Renal pelvis (tissue), 12 donors: ENCODE measurements at places on chromosomes 13 and 19. TPM values are rescaled to one million over a fixed set of nuclear protein-coding genes. Genes with fewer than 3 reads are reported as not detected.

The ANKRD24 gene
- polyA plus RNA-seq, result 1.1 TPM

The FCGBP gene
- 10.7 TPM for polyA plus RNA-seq

The TEX29 gene
- 0.89 TPM for polyA plus RNA-seq

The PRX gene
- polyA plus RNA-seq, result 14.2 TPM

The CEACAM20 gene
- polyA plus RNA-seq, result not detected

The NTN5 gene
- 1.5 TPM for polyA plus RNA-seq

The MCF2L gene
- polyA plus RNA-seq, result 35.8 TPM

The MEF2B gene
- 3.2 TPM for polyA plus RNA-seq

The PLA2G4C gene
- polyA plus RNA-seq, result 12.5 TPM

The KIR3DL2 gene
- not detected for polyA plus RNA-seq

The WDR62 gene
- 5.4 TPM for polyA plus RNA-seq

The FBXO17 gene
- polyA plus RNA-seq, result 106 TPM

The ZNF418 gene
- polyA plus RNA-seq, result 20.2 TPM

The KLF2 gene
- 24.7 TPM for polyA plus RNA-seq

The ZNF226 gene
- polyA plus RNA-seq, result 29.0 TPM

The CYP2A6 gene
- polyA plus RNA-seq, result 0.57 TPM

The GFY gene
- not detected for polyA plus RNA-seq

The ELF1 gene
- 48.9 TPM for polyA plus RNA-seq

The SH2D3A gene
- polyA plus RNA-seq, result 10.0 TPM

The HIF3A gene
- 85.5 TPM for polyA plus RNA-seq

The IFNL1 gene
- not detected for polyA plus RNA-seq

The TMEM59L gene
- polyA plus RNA-seq, result 3.3 TPM

The SIGLEC7 gene
- polyA plus RNA-seq, result 0.33 TPM

The TEX26 gene
- 1.3 TPM for polyA plus RNA-seq
